ENCODE measurements at places on chromosomes 5 and 9.

GRCh38 chr5:4205398-4205797 is 609.8 kb downstream of the IRX1 start:
- DNase-seq, result no peak

GRCh38 chr9:114021578-114021977 is 56.5 kb downstream of the AMBP start:
- no peak for DNase-seq

GRCh38 chr5:88251048-88251711 is 17.5 kb downstream of the TMEM161B start:
- no peak for DNase-seq

DNA sequence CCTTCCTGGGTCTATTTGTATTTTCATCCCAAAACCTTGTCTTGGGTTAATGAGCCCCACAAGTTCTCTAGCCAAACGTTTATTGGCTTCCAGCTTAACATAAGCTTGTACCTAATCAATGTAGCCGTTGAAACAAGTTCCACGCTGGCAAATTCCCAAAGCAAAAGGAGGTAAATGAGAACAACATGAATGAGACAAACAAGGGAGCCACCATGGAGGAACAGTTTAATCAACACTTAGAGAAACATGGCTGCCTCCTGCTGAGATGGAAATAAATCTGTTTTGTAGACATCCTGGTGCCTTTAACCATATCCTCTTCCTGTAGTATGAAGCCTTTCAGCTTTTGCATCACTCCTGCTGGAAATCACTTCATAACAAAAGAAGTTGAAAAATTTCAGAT is 166.6 kb upstream of the NFIB start:
- DNase-seq, result no peak

GRCh38 chr9:92611621-92612285 is 58.2 kb downstream of the IPPK start:
- no peak for DNase-seq

- DNase-seq, result no peak
Measured at GRCh38 chr5:92908952-92909601, 671.9 kb downstream of the NR2F1-AS1 start.

DNA sequence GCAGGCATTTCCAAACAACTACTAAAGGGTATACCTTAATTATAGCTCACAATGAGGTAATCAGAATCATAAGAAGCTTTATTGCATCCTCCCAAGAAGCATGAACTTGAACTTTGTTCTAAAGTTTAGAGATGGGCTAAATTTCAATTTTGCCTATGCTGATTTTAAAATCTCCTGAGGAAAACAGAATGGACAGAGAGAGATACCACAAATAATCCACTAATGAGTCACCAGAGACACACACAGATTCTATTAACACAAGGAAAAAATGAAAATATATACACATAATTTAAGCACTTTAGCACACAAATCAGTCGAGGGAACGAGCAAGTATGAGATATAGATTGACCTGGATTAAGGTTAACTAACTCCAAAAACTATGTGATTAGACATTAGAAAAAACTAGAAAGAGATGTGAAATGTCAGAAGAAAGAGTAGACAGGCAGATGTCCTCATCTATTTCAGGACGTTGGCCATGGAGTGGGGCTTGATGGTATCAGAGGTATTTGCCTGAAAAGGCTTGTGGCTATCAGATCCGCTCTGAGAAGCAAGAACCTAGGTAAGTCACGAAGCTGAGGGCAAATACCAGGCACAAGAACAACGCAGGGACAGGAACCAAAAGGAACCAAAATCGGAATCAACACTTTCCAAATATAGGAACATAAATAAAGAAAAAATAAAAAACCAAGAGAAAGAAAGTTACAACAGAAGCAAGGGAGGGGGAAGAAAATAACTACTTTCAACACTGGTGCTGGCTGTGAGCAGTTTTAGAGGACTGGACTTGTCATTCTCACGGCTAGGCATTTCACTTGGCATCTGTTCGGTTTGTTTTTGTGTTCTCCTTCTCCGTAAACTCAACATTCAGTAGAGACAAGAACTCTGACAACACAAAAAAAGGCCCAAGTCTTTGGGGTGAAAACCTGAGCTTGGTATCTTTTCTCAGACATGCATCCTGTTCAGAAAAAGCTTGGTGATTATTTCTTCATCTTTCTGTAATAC is 294.6 kb upstream of the PUM3 start:
- DNase-seq, result no peak

DNA sequence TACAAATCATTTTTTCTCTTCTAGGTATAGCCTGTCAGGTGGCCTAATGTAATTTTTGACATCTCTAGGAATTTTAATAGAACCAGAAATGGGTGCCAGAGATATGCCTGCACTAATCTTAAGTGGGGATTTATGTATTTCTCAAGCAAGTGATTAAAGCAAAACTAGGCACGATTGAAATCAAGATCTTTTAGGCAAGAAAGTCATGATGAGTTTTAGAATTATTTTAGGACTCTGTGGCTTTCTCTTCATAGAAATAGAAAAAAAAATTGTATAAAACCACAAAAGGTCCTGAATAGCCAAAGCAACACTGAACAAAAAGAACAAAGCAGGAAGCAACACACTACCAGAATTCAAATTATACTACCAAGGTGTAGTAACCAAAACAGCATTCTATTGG is 952 bp upstream of the AMACR start:
- DNase-seq, result no peak

GRCh38 chr5:95022967-95023695 is 261.8 kb downstream of the MCTP1 start:
- DNase-seq, result no peak

GRCh38 chr9:110114086-110114858 is 93.7 kb downstream of the C9orf152 start:
- no peak for DNase-seq

GRCh38 chr5:38478166-38478565 is 78.3 kb downstream of the LIFR start:
- no peak for DNase-seq

DNA sequence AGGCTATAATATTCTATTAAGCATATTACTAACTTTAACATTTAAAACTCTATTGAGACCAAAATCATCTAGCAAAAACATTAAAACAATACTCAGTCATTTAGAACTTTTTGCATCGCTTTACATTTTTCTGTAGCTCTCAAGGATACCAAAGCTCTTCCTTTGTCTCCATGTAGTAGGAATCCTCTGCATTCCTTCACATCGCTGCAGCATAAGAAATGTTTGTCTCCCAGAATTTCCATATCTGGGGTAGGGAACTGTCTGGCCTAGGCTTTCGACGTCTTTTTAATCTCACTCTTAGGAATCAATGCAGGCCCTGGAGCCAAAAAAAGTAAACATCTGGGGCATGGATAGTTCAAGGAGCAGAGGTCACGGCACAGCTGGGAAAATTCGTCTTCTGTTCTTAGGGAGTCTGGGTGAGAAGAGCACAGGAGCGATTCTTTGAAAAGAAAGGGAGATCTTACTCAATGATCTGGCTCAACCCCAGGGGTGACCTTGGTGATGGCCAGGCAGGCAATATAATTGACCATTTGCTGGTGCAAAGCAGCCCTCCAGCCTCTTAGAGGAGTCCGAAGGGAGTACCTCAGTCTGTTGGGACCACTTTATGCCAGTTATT is 23.2 kb upstream of the RAI14 start:
- DNase-seq, result no peak

DNA sequence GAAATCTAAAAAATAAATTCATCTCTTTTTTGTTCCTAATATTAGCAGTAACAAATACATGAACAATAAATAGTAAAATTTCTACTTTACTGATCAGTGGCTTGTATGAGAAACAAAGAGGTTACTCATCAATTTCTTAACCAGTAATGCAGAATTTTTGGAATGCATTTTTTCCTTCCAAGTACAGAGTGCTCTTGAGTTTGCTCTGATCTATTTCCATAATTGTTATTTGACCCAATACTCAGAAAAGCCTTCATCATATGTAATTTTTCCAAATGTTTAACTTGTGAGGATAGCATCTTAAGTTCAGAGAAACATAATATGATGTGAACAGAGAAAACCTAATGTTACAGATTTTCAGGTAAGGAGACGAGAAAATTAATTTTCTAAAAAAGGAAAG is 47.3 kb downstream of the FBN2 start:
- no peak for DNase-seq

DNA sequence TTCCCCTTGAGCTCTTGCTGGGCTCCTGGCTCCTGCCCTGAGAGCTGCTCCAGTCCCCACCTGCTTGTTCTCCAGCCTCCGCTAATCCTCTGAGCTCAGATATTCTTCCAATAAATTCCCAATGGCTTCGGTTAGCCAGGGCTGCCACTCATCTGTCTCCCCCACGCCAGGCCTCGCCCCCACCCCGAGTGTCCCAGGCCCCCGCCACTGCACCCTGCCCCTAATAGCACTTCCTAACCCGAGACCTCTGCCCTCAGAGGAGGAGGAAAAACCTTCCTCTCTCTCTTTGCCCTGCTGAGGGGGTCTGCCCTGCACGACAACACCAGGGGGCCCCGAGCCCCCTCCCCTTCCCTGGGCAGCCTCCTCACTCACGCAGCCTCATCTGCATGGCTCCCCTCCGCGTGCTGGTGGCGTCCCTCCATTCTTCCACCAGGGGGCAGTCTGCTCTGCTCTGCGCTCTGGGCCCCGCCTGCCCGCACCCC is 5.4 kb upstream of the LCN15 start:
- DNase-seq, result no peak

DNA sequence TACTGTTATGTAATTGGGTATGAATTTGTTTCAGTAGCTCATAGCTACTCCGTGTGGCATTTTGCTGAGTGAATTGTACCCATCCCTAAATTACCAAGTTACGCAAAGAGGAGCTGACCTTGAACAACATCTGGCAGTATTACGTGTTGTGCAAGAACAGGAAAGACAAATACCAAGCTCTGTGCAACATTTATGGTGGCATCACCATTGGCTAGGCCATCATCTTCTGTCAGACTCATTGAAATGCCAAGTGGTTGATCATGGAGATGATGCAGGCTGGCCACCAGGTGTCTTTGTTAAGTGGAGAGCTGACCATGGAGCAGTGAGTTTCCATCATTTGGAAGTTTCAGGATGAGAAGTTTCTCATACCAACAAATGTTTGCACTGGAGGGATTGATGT is 15.0 kb downstream of the ZSWIM6 start:
- DNase-seq, result no peak

GRCh38 chr9:130846487-130847305 is 11.6 kb downstream of the ABL1 start:
- DNase-seq, result no peak

- no peak for DNase-seq
Measured at GRCh38 chr5:66596636-66597182, 516 bp downstream of the MAST4 start.

GRCh38 chr5:71838286-71838685 is 119.2 kb downstream of the CARTPT start:
- DNase-seq, result no peak

- DNase-seq, result no peak
Measured at GRCh38 chr9:109499631-109500410, 1.7 kb upstream of the PTPN3 start.

DNA sequence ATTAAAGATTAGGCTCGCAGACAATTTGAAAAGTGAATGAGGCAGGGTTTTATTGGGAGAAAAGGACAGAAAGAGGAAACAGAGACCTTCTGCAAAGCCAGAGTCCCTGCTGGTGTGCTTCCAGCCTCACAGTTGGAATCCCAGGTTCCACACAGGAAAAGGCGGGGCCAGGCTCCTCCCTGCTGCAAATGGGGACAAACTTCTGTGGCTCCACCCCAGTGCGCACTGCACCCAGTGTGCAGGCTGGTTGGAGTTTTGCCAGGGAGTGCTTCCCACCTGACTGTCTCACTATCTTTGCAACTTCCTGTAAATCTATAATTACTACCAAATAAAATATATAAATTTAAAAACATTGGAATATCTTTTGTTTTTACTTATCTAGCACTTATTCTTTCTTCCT is 386.0 kb upstream of the GRIN3A start:
- no peak for DNase-seq

GRCh38 chr5:140609126-140609525 is 23.8 kb downstream of the CD14 start:
- no peak for DNase-seq

DNA sequence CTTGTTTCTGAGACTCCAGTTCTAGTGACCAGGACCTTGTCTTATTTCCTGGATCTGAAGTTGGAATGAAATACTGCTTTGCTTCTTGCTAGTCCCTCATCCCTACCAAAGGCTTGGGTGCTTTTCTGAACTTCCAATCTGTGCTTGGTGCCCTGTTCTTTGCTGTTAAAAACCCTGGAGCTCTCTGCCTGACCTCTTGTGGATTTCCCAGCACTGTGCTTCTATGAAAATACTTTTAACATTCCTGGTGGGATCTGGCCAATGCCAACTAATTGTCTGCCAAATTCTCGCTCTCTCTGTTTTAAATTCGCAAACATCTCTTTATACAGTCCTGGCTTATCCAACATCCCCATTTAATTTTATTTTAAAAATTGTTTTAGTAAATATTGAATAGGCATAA is 26.7 kb upstream of the CSNK1G3 start:
- no peak for DNase-seq

GRCh38 chr5:132460846-132461568 is 29.6 kb downstream of the IRF1 start:
- no peak for DNase-seq

- DNase-seq, result no peak
Measured at GRCh38 chr5:153807801-153808200, 230.9 kb downstream of the FAM114A2 start.

- no peak for DNase-seq
Measured at GRCh38 chr5:73917433-73917832, 291.4 kb downstream of the ARHGEF28 start.

GRCh38 chr9:132012704-132013357 is 66.8 kb downstream of the MED27 start:
- no peak for DNase-seq

GRCh38 chr9:78035383-78035993 is 3.9 kb upstream of the GNAQ start:
- peak; percentile 3 for DNase-seq

DNA sequence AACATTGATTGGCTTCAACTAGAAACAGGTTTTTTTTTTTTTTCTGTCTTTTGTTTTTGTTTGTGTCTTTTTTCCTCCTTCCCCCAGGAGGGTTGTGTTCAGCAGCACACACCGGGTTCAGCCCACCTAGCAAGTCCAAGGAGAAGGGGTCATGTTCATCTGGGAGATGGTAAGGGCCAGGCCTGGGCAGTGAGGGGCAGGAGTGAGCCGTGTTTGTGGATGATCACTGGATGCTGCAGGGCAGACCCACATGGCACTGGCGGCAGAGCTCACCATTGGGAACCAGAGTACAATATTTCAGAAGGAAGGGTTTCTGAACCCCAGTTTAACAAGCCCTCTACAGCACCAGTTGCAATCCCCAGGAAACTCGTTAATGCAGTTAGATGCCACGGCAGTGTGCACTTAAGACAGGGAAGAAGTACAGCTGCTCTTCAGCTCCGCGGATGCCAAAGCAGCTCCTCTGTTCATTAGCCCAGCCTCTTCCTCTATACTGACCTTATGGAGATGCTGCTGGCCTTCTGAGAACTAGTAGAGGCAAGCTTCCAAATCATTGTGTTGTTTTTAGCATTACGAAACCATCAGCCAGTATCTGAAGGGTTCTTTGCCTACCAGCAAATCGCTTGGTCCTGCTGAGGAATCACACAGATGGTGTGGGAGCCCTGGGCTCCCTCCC is 508.2 kb upstream of the WWC1 start:
- no peak for DNase-seq

GRCh38 chr5:32018476-32019436 is 155.4 kb downstream of the GOLPH3 start:
- DNase-seq, result no peak

All from activated CD4-positive, CD25-positive, alpha-beta regulatory T cell (primary cell).